ENCODE measurements at places on chromosomes 5 and 9. TPM values are rescaled to one million over a fixed set of nuclear protein-coding genes. Genes with fewer than 3 reads are reported as not detected.

TRIM14 gene
- 10.1 TPM for polyA plus RNA-seq

GRCh38 chr5:167985373-167985772 lies 306.1 kb upstream of the WWC1 start:
- no peak for DNase-seq

DNA sequence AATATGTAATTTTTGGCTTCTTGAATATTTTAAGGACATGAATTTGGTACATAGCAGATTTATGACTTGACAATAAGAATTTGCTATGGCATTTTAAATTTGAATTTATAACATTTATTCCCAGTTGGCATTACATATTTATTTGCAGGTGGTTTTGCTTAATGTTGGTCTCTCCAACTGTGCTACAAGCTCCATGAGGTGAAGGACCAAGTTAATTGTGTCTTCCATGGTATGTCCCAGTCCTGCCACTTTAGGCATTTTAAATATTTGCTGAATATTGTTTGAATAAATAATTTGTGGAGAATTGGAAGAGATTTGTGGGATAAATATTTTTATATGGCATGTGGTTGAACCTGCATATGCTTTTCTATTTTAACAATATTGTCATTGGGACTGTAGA lies 253.4 kb upstream of the RIOK2 start:
- no peak for DNase-seq

SH3GL2 gene
- 1.7 TPM for polyA plus RNA-seq

BTNL3 gene
- not detected for polyA plus RNA-seq

DNA sequence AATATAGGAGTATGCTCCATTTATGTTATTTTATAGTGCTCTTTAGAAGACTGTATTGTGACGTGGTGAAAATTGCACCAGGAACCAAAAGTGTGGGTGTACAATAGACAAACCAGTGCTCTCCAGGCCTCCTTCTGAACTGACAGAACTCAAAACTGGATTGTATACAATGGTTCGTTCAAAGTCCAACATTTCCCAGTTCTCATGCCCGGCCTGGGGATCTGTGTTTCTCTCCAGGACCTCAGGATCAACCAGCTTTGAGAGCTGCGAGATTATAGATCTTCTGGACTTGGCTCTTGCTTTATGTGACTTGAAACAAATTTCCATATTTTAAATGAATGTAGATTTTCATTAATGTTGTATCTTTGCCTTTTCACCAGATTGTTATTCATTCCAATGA lies 60.8 kb upstream of the CER1 start:
- no peak for DNase-seq

- no peak for DNase-seq
Measured at GRCh38 chr5:80453366-80453765, 34.5 kb upstream of the FAM151B start.

DNA sequence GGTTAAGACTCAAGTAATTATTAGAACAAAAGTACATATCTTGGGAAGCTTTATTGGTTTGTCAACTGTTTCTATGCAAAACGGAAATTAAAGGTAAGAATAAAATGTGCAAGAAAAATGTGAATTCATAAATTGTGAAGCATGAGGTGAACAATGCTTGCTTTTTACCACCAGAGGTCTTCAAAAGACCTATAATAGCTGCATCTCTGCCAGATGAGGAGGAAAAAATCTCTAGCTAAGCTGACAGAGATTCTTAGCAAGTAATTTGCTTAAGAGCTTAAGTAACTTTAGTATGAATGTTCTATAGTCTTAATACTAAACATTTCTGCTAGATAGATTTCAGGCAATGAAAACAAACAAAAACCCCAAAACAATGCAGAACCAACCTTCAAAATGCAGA lies 54.1 kb downstream of the MRPS30 start:
- DNase-seq: no peak

- no peak for DNase-seq
Measured at GRCh38 chr5:95048628-95049027, 236.3 kb downstream of the MCTP1 start.

DNA sequence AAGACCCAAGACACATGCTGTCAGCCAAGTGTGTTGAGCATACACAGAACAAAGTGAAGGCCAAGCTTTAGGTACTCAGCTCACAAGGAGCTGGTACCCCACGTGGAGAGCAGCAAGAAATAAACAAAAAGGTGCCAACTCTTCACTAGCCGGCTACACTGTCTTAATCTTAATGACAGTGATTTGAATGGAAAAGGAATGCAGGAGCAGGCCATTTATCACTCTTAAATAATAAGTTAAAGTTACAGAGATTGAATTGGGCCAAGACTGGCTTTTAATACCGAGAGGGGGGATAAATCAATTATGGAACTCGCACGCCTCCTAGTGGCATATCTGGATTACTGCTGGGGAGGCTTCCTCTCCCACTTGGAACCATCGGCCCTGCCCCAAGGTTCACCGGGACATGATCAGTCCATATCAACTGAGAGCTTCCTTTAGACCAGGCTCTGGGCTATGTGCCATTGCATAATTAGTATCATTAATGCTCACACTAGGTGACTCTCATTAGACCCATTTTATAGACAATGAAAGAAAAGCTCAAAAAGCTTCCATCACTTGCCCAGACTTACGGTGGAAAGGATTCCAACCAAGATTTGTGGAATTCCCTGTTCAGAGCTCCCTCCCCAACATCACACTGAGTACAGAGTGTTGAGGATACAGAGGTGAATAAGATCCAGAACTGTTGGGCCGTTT lies 94.0 kb downstream of the ACTL7B start:
- no peak for DNase-seq

GRCh38 chr5:136620621-136621020 lies 255.3 kb upstream of the TRPC7 start:
- DNase-seq: no peak

- DNase-seq: no peak
Measured at GRCh38 chr9:75604661-75605060, 285.8 kb upstream of the PCSK5 start.

GRCh38 chr9:6978591-6978990 lies 220.8 kb downstream of the KDM4C start:
- no peak for DNase-seq

GRCh38 chr9:92650296-92650695 lies 19.6 kb downstream of the IPPK start:
- DNase-seq: no peak

DNA sequence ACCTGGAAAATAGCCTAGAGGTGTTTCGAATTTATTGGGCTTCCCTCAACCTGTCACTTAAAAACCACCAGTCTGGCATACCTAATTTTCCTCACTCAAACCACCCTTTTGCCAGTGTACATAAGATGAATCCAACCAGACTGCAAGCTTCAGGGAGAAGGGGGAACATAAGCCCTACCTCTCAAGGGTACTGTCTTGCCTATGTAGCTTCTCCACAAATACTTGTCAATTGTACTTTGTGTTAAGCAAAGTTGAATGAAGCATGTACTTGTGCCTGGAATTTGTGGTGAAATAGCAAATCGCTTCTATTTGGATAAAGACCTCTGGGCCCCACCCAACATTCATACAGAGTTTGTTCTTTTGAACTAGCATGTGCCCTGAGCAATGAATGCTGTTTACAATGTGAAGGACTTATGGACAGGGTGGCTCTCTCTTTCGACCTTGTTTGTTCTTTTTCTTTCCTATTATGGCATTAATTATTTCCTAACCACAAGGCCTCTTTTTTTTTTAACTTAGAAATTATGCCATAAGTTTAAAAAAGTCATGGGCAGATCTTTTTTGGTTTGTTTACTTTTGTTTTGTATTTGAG lies 580.2 kb downstream of the EBF1 start:
- DNase-seq: no peak

DNA sequence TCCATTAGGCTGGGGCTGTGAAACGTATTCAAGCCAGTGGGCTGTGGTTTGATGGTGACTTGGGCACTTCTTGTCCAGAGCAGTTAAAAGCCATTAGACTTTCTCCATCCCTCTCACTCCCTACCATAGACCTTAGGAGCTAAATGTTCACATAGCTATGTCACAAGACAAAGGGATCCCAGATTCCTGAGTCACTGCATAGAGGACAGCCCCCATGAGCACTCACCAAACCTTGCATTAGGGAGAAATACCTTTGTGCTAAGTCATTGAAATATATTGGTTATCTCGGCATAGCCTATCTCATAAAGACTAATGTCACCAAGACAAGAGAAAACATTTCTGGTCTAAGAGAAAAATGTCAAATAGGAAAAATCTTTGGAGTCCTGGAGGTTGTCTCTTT lies 104.3 kb downstream of the TRPM6 start:
- peak; percentile 34 for DNase-seq

KIF4B gene
- not detected for polyA plus RNA-seq

ZNG1A gene
- 7.0 TPM for polyA plus RNA-seq

- no peak for DNase-seq
Measured at GRCh38 chr5:28691526-28691925, 1653.1 kb upstream of the CDH9 start.

DNA sequence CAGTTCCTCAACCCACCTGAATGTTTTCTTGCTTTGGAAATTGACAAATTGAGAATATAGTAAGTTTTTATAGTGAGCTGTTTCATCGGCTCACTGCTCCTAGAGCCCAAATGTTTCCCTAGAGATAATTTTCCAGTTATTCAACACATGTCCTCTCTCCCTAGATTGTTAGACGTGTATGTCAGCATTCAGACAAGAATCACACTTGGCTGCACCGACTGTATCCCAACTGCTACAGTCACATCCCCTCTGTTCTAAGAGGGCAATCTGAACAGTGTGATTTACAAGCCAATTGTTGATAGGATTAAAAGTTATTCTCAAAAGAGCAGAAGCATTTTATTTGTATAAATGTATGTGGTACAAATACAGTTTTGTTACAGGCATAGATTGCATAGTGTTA lies 93.9 kb downstream of the MAMDC2 start:
- no peak for DNase-seq

All from BJ (cell line).